Naive B cell (primary cell): ENCODE measurements at places on chromosomes 3 and 15. TPM values are rescaled to one million over a fixed set of nuclear protein-coding genes. Genes with fewer than 3 reads are reported as not detected.

Gene ACAN
- not detected for polyA plus RNA-seq

Gene RYR3
- 0.14 TPM for polyA plus RNA-seq

Gene HEXA
- 115 TPM for polyA plus RNA-seq

Gene HTR3E
- polyA plus RNA-seq, result not detected

Gene CASR
- polyA plus RNA-seq, result not detected

Gene NLGN1
- polyA plus RNA-seq, result not detected

Gene LSAMP
- not detected for polyA plus RNA-seq

Gene WNT7A
- not detected for polyA plus RNA-seq

Gene PRSS50
- polyA plus RNA-seq, result not detected

Gene FETUB
- not detected for polyA plus RNA-seq

Gene RAB27A
- polyA plus RNA-seq, result 23.5 TPM

Gene CYP11A1
- polyA plus RNA-seq, result not detected

Gene CELF6
- polyA plus RNA-seq, result not detected

Gene CRABP1
- polyA plus RNA-seq, result not detected

Gene STAC
- not detected for polyA plus RNA-seq

Gene KBTBD12
- polyA plus RNA-seq, result not detected

Gene VWA5B2
- not detected for polyA plus RNA-seq

Gene PLSCR2
- polyA plus RNA-seq, result not detected

Gene DLL4
- not detected for polyA plus RNA-seq

Gene ECE2
- not detected for polyA plus RNA-seq

Gene GNAT1
- polyA plus RNA-seq, result not detected

Gene RTP1
- polyA plus RNA-seq, result not detected

Gene PLCH1
- polyA plus RNA-seq, result not detected

Gene KCNH8
- 4.7 TPM for polyA plus RNA-seq

Gene RASL12
- polyA plus RNA-seq, result not detected

Gene ASB7
- polyA plus RNA-seq, result 17.2 TPM

Gene EHHADH
- polyA plus RNA-seq, result not detected

Gene CNTN4
- polyA plus RNA-seq, result not detected

Gene RETNLB
- not detected for polyA plus RNA-seq

Gene GABRG3
- polyA plus RNA-seq, result not detected

Gene GOLGA6B
- not detected for polyA plus RNA-seq
